Amygdala (tissue), 56 donors: ENCODE measurements at places on chromosomes 12 and 14.

- DNase-seq: no peak
Measured at GRCh38 chr14:89365061-89365801, 51.8 kb downstream of the FOXN3 start.

GRCh38 chr12:69905801-69906200 lies 80.8 kb downstream of the MYRFL start:
- DNase-seq: no peak

DNA sequence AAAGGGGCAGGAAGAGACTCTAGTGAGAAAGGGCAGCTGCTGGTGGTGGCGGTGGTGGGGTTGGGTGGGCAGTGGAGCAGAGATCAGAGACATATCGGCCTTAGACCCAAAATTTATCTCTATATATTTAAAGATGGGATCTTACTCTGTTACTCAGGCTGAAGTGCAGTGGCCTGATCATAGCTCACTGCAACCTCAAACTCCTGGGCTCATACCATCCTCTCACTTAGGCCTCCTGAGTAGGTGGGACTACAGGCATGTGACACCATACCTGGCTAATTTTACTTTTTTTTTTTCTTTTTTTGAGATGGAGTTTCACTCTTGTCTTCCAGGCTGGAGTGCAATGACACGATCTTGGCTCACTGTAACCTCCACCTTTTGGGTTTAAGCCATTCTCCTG lies 18.6 kb upstream of the ITGA5 start:
- DNase-seq: no peak

GRCh38 chr14:67529947-67530935 lies 2.8 kb upstream of the PLEKHH1 start:
- DNase-seq: no peak

DNA sequence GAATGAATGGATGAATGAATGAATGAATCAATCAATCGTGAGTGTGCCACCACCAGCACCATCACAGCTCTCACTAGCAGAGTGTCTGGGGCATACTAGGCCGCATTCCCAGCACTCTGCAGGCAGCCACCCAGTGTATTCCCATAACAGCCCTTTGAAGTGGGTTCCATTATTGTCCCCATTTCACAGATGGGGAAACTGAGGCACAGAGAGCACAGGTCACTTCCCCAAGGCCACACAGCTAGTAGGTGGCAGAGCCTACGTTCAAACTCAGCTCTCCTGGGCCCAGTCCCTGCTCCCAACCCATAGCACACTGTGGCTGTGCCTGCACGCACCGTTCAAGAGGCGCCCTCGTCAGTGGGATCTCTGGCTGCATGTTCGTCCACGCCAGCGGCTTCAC lies 88.1 kb downstream of the RFLNA start:
- DNase-seq: no peak
